ENCODE measurements at places on chromosomes 12 and 14.

DNA sequence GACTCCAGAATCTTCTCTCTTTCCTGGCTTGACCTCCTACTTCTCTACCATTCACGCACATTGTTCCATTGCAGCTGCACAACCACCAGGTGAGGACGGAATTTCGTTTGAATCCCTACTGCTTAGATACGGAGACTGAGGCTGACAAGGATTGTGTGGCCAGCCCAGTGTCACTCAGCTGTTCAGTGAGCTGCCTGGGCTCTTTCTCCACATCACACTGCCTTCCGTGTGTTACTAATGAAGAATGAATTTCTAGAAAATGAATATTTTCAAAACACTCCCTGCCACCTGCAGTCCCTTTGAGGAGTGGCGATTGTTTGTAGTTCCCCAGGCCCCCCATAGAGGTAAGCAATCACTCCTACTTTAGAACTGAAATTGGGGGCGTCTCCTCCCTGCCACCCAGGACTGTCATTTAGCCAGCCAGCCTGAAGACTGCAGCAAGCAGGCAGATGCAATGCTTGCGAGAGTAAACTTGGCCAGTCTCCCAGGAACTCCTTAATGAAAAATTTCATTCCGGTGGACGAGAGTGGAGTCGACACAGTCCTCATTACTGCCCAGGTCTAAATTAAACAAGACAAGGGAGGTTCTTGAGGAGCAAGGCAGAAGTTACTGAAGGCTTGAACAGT, 239.7 kb downstream of the SLC41A2 start:
- DNase-seq, result no peak

GRCh38 chr12:76084863-76085519, 506 bp upstream of the NAP1L1 start:
- DNase-seq, result no peak

DNA sequence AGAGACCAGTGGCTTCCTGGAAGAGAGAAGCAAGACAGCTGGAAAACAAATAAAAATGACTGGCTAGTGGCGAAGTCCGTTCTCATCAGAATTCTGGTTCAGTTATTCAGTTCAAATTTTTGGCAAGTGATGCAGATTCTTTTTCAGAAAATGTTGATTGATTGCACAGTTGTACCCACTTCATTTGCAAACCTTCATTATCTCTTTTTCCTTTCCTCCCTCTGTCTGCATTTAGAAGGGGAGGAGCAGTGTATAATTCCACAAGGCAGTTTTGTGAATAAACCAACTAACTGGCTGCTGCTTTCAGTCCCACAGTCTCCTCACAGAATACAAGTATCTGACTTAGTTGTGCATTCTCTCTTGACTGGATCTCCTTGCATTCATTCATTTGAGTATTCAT, 417.5 kb downstream of the NPAS3 start:
- no peak for DNase-seq

DNA sequence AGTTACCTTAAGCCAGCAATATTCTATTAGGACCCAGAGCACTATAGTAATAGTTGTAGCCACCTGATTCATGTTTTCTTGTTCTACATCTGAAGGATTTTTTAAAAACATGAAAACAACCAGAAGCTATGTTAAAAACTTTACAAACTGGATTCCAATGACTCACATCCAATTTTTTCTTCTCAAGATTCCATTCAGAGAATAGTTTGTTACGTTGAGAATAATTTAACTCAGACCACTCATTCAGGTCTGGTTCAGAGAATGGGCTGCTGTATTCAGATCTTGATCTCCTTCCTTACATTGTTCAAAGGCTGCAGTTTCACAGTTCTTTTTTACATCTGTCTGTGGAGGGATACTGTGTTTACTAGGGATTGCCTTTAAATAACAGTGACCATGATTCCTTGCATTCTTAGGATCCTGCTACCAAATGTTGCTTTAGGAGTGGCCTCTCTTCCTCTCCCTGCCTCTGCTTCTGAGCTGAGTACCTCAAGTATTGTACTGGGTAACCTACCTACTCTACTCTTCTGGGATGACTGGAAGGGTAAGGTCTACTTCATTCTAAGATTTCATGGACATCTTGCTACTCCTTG, 448.0 kb upstream of the FBXO33 start:
- DNase-seq, result no peak

DNA sequence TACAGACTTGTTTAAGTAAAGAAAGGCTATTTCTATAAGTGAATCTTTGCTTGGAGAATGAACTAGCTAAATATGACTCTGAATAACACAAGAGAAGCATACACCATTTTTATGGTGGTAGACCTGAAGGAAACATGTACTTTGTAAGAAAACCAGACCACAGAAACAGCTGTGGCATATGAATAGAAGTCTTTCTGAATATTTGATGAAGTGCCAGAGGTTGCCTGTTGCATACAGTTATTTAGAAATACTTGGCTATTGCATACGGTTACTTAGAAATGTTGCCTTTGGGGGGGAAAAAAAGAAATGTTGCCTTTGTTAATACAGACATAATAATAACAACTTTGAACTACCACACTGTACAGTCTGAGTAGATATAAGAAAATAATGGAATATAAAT, 16.8 kb upstream of the LEMD3 start:
- DNase-seq, result no peak

Measured in SW480 (cell line).